ENCODE measurements at places on chromosomes 16 and 17.

DNA sequence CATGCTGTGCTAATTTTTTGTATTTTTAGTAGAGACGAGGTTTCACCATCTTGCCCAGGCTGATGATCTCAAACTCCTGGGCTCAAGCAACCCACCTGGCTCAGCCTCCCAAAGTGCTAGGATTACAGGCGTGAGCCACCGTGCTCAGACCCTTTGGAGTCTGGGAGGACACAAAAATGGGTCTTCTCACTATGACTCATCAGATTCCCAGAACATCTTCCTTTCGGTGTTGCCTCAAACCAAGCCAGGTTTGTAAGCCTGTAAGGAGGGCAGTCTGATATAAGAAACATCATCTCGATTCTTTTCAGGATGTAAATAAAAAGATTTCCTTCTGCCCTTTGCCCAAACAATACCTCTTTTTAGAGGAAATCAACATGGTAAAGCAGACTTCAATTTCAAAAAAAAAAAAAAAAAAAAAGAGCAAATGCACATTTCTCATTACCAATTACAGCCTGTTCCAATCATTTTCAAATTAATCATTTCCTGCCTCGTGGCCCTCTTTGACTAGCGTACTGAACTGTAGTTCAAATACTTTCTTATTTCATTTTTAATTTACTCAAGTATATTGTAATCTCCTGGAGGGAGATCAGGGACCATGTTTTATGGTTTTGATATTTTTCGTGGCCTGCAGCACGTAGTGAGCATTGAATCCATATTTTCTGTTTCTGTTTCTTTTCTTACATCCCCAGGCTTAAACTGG, 409.6 kb downstream of the GRIN2A start:
- no peak for DNase-seq

DNA sequence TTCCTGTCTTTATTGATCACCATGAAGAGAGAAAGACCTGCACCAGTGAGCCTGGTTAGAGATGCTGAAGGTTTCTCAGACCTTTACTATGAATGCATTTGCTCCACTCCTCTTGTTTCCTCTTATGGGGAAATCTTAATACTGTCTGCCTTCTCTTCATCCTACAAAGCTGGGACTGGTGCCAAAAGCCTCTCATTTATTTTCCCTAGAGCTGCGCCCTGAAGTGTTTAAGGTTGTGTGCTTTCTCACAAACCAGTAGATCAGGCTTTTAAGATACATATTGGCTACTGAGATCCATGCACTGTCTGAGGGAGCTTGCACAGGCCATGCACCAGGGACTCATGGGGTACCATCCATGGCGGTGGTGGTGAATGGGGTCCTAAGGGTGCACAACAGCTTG, 286.1 kb upstream of the PMFBP1 start:
- no peak for DNase-seq

DNA sequence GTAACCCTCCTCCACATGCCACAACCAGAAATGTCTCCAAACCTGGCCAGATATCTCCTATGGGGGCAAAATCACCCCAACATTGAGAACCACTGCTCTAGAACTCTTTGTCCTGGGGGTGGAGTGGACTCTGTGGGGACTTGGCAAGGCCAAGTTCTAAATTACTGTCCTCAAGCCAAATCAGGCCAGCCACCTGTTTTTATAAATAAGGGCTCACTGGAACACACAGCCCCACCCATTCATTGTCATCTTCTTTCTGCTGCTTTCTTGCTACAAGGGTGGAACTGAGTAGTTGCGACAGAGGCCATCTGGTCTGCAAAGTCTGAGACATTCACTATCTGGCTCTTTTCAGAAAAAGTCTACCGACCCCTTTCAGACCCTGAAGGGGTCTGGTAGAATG, 26.8 kb upstream of the TMEM220 start:
- DNase-seq = no peak

- DNase-seq = no peak
Measured at GRCh38 chr16:63302811-63303210, 1266.6 kb upstream of the CDH8 start.

- no peak for DNase-seq
Measured at GRCh38 chr17:67353161-67353560, 13.2 kb downstream of the PSMD12 start.

DNA sequence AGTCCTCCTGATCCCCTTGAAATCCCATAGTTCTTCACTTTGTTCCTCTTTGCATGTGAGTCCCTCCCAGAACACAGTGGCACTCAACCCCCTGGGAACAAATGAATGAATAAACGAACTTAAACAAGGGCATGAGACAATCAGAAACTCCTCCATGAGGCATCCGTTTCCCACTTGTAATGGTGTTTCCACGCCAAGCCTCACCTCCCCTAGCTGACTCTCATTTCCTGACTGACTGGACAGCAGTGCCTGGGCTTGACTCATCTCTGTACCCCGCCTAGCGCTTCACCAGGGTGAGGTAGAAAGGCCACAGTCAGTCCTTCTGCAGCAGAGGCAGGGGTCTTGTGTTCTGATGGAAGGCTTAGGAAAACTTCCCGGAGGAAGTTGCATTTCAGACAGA, 14.2 kb downstream of the KIF1C start:
- DNase-seq = peak; percentile 91

GRCh38 chr17:30352240-30352814, 18.5 kb upstream of the TMIGD1 start:
- no peak for DNase-seq

DNA sequence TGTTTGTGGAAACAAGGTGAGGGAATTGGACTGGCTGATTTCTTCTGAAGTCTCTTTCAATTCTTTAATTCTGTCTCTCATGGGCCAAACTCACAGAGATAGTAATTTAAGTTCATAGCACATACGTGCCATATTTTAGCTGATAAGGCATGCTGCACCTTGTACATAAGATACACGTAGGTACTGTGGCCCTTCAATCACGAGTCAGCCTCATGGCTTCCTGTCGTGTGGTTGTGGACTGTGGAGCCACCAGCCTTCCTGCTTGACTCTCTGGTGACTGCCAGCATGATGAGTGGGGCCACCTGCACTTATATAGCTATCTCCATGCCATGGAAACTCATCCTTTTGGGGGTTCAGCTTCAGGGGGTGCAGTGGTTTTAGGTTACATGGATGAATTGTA, 25.1 kb downstream of the KSR1 start:
- no peak for DNase-seq

GRCh38 chr17:66630379-66630778, 204.5 kb upstream of the CACNG5 start:
- DNase-seq = no peak

GRCh38 chr17:310111-311010, 42.2 kb downstream of the RPH3AL start:
- no peak for DNase-seq

DNA sequence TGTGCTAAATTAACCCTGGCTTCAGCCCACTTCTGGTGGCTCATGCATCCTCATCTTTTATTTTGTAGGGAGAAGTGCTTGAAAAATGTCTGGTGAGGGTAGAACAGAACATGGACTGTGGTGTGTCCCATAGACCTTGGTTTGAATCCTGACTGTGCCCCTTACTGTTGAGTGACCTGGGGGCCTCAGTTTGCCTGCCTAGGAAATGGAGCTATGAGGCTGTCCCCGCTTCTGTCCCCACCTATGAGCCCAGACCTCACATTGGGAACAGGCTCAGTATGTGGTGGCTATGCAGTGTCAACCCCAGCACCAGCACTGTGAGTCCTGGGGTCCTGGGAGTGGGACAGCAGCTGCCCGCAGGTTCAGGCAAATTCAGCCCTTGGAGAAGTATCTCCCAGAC, 186.3 kb upstream of the GSE1 start:
- DNase-seq = no peak

- DNase-seq = no peak
Measured at GRCh38 chr17:63476854-63477479, at the start of gene ACE. ACE (plus strand) TSS chr17:63477061; CDS start chr17:63477095, 34 bp downstream.

GRCh38 chr17:32458371-32458770, 14.1 kb downstream of the PSMD11 start:
- DNase-seq = peak; percentile 7

DNA sequence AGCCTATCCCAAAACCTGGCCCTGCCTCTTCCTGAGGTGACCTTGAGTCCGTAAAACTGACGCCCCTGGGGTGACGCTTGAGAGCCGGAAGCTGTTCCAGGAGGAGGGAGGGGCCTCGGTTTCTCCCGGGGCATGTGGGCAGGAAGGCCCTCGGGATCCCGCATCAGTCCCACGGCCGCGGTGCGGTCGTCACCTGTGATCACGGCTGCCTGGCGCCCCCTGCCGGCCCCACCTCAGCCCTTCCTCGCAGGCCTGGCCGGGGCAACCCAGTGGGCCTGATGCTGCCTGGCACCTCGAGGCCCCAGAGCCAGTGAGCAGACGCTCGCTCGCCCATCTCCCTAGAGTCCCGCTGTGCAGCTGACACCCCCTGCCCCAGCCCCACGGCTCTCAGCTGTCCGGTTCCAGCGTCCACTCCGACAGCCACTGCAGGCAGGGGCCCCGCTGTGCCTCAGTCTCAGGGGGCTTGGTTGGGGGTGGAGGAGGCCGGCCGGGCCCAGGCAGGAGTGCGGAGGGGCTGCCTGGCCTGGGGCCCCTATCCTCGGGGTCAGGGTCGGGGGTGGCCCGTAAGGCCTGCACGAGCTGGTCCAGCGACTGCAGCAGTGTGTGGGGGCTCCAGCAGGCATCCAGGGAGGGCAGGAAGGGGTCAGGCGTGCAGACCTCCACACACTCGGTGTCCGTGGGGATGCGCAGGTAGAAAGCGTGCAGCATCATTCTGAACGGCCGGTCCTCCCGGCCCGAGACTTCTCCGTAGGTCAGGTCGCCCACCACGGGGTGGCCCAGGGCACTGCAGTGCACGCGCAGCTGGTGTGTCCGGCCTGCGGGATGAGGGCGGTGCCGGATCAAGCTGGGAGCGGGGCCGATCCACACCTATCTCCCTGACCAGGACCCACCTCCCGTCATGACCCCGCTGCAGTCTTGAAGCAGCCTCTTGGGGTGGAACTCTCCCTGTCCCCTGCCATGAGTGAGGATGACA, 2.3 kb downstream of the RPUSD1 start:
- DNase-seq = peak; percentile 44

DNA sequence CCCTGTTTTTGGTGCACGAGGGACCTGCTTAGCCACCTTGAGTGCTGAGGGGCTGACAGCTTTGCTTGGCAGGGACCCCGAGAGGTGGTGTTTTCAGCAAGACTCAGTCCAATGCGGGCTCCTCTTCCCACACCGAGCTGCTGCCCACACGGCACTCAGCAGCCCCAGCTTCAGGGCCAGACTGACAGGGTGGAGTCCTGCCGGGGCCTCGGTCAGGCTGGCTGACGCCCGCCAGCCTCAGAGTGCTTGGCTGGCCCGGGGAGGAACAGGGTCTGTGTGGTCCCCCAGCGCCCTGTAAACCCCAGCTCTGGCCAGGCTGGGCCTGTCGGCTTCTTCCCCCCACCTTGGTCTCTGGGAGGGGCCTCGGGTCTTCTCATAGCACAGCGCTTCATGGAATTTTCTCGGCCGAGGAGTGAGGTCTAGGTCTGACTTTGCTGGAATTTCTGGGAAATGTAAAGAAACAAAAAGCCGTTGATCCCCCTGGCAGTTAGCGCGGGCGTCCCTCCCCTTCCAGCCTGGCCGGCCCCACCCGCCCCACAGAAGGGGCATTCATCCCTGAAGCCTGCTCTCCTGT, 2.6 kb downstream of the SOX8 start:
- no peak for DNase-seq

- DNase-seq = no peak
Measured at GRCh38 chr17:70394473-70395232, 225.3 kb downstream of the KCNJ2 start.

DNA sequence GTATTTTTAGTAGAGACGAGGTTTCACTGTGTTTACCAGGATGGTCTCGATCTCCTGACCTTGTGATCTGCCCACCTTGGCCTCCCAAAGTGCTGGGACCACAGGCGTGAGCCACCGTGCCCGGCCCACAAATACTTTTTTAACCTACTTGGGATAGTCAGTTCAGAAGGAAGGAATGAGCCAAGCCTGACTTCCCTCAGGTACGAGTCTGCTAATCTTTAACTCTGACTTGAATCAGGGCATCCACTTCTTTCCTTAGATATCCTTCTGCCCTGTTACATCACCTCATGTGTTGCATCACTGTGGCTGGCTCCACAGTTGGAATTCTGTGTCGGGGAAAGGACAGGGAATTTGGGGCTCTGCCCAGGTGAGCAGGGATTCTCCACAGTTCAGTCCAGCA, 120.8 kb downstream of the MSI2 start:
- no peak for DNase-seq

DNA sequence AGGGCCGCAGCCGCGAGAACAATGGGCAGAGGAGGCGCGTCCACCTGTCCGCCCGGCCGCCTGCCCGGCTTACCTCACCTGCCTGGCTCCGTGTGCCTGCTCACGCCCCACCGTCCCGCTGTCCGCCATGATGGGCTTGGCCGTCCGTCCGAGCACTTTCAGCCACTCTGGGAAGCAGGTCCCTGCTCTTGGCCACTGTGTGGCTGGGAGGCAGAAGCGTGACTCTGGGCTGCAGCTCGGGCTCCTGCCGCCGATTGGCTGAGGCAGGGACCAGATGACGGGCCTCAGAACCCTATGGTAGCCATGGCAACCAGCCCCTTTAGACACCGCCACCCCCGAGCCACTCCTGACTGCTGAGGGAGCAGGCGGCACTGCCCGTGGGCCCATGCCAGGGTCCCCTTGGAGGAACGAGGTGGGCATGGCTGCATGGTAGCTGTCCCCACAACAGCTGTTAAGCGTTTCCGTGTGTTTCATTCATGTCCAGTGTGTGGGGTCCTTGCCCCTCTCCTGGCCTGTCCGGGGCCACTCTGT, 8.9 kb upstream of the AXIN1 start:
- no peak for DNase-seq

GRCh38 chr16:86424398-86424797, 85.9 kb upstream of the FOXF1 start:
- DNase-seq = peak; percentile 30

- DNase-seq = no peak
Measured at GRCh38 chr17:67637901-67638641, 79.7 kb upstream of the NOL11 start.

GRCh38 chr16:23254338-23254737, 47.8 kb upstream of the SCNN1B start:
- DNase-seq = peak; percentile 73

DNA sequence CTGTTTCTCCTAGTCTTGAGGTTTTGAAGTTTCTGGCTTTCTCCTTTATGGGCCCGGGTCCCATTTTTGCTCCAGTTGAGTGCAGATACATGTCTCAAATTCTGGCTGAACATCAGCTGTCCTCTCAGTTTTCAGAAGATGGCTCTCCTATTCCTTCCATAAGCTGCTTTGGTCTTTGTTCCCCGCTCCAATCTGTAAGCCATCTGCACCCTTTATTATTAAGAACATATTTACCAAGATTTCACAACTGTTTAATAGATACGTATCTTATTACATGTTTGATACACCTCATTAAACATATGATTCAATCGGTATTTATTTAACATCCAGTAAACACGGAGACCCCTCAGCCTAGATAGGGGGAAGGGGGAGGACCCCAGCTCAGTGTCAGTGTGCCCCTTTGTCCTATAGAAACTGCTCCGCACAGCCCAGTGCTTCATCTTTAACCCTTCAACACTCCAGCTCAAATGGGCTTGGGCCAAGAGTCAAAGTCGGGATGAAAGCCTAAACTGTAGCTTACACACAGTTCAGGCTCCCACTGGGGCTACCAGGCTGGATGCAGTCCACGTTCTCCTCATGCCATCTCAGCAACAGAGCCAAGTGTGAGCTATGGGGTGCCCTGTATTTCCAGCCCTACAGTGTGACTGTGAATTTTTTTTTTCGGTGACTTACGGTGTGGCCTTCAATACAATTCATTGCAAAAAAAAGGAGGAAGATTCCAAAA, 166.0 kb upstream of the ZFHX3 start:
- DNase-seq = no peak
